ENCODE measurements at places on chromosomes 13 and 19.

GRCh38 chr19:3440082-3440481 is 40.2 kb downstream of the SMIM24 start:
- peak; percentile 40 for DNase-seq

DNA sequence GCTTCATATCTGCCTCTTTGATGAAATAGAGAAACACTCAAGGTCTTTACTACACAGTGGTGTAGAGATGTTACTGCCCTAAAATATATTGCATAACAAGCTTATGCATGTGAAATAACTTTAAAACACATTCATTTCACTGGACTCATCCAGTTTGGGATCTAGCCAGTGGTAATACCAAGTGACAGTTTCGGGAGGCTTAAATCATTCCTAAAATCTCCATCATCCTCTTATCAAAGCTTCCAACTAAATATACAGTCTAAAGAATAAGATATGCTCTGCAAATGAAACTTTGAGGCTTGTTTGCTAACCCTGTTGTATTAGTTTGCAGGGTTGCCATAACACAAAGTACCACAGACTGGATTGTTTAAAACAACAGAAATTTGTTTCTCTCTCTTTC is 52.8 kb downstream of the THSD1 start:
- DNase-seq, result no peak

- no peak for DNase-seq
These were observed 109.0 kb downstream of the STARD13 start for GRCh38 chr13:33176526-33176925.

- no peak for DNase-seq
These were observed 27.5 kb downstream of the VRK3 start for GRCh38 chr19:49997709-49998108.

GRCh38 chr13:96415831-96416385 is 326.0 kb downstream of the HS6ST3 start:
- DNase-seq, result no peak

- no peak for DNase-seq
These were observed 34.4 kb downstream of the MAP4K1 start for GRCh38 chr19:38583219-38583984.

- DNase-seq, result no peak
These were observed 2.7 kb downstream of the SLC27A1 start for GRCh38 chr19:17473041-17473440.

- DNase-seq, result peak; percentile 48
These were observed 62.0 kb downstream of the GPR12 start for GRCh38 chr13:26698392-26699196.

DNA sequence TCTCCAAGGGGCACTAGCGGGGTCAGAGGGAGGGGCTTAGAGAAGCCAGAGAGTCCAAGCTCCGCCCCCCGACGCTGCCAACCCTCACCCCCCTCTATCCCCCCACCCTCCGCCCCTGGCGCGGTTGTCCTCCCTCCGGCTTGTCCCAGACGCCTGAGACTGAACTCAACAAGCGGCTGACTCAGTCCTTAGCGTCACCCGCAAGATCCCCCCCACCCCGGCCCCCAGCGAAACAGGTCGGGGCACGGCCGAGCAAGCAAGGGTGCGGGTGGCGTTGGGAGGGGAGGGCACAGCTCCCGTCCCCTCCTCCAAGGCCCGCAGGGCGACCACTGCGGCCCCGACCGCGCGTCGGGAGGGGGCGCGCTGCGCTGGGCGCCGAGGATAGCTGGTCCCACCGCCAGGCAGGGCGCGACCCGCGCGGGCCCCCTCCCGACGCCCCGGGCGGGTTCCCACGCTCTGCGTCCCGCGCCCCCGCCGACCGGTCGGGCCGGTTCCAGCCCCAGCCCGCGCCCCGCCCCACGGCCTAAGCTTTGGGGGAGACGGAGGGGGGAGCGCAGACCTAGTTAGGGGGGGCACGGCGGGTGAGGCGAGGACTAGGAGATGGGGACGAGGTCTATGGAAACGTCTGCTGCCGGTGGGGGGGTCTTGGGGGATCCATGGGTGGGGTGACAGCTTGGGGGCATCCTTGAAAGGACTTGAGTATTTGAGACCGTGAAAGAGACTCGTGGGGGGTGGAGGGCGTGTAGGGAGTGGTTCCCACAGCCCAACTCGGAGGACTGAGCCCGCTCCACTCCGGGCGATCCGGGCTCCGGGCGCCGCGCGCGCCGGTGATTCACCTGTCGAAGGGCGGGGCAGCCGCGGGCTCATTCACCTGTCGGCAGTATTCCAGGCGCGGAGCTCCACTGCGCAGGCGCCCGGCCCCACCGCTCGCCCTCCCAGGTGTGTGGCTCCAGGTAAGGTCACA is 5.1 kb downstream of the NOTCH3 start:
- no peak for DNase-seq

GRCh38 chr19:1243768-1244692 is 2.5 kb downstream of the ATP5F1D start:
- DNase-seq, result peak; percentile 77

DNA sequence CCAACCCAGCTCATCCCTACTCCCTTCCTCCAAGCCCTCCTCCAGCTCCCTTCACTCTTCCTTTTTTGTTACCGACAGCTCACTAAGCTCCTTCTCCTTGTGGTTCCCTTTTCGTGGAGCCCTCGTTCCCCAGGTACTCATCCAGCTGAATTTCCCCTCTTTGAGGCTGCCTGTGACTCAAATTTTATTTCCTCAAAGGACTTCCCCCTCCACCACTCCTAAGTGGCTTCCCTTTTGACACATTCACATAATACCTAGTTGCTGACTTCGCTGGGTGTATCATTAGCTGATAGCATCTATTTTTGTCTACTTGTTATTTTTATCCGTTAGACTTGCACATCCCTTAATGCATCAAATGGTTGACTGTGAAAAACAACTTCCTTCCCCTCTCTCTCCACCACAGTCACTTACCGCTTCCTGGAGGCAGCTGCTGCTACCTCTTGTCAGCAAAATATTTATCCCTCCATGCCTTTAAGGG is 14.5 kb downstream of the FFAR2 start:
- no peak for DNase-seq

- DNase-seq, result no peak
These were observed 232.6 kb downstream of the UQCRFS1 start for GRCh38 chr19:28980236-28980868.

GRCh38 chr13:73449252-73449651 is 390.4 kb downstream of the KLF5 start:
- no peak for DNase-seq

- no peak for DNase-seq
These were observed 1192.2 kb downstream of the EFNB2 start for GRCh38 chr13:105343134-105343806.

- no peak for DNase-seq
These were observed 469.5 kb downstream of the TSHZ3 start for GRCh38 chr19:30879736-30880135.

GRCh38 chr19:49677231-49677900 is at the start of gene PRMT1:
TSS of gene PRMT1 (plus strand) at chr19:49677271. CDS start at chr19:49677281, 10 bp downstream.
- DNase-seq, result no peak

DNA sequence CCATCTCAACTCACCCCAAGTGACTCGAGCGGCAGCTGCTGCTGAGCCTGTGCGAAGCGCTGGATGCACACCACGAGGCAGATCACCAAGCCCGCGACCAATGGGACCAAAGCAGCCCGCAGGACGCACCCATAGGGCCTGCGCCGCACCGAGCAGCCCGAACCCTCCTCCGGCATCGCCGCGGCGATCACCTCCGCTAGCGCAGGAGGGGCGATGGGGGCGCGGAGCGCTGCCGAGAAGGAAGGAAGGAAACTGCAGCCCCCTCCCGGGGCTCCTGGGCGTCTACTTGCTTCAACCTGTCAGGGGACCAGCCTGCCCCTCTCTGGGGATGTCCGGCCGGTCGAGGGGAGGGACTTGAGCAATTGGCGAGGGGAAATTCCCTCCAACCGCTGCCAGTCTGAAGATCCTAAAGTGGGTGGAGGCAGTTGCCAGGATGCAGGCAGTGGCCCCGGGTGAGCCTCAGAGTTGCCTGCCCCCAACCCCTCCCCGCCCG is at the start of gene CD70:
CD70 (minus strand) TSS at position 324 of the 493 bp plus-strand sequence; CDS start at position 176, 148 bp downstream.
- no peak for DNase-seq

GRCh38 chr13:78497702-78498355 is 105.5 kb downstream of the POU4F1 start:
- no peak for DNase-seq

- DNase-seq, result no peak
These were observed 314.8 kb downstream of the PCDH17 start for GRCh38 chr13:57946361-57946760.

GRCh38 chr13:113420833-113421600 is 32.3 kb downstream of the ADPRHL1 start:
- DNase-seq, result no peak

GRCh38 chr19:13036366-13036976 is 41.2 kb downstream of the NFIX start:
- no peak for DNase-seq

DNA sequence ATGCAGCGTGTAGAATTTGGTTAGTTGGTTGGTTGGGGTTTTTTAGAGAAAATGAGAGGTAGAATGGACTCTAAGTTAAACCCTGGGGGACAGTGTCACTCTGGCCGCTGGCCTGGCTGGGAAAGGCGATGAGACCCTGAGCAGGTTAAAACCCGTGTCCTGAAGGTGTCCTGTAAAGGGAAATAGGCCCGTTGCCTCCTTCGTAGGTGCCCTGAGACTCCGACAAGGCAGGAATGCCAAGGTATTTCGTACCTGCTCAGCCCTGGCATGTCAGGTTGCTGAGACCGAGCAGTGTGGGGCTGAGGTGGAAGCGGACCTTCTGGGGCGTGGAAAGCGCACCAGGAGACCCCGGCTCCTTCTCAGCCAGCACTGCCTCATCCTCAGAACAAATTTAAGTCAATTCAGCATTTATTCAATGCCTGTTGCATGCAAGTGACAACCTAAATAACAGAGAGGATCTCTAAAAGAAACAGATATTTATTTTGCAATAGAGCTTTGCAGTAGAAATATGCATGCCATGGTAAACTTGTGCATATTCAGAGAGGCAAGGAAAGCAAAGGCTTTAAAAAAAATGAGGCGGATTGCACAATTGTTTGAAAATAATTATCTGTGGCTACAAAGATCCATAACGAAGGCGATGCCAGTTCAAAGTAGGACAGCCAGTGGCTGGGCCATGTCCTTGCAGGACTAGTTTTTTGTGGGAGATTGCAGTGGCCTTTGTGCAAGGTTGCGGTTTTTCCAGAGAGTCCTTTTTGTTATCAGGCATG is 1.4 kb upstream of the RAB20 start:
- no peak for DNase-seq

GRCh38 chr13:30341815-30342570 is 34.6 kb upstream of the KATNAL1 start:
- no peak for DNase-seq

DNA sequence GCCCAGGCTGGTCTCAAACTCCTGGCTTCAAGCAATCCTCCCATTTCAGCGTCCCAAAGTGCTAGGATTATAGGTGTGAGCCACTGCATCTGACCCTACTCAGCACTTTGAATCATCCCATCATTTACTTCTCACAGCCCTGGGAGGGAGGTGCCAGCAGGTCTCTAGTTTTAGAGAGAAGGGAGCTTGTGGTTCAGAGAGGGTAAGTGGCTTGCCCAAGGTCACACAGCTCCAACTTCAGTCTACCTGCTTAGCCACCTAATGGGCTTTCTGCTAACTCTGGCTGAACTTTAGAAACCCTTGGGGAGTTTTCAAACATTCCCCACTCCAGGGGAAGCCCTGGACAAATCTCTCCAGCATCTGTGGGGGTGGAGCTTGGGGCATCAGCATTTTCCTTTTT is 18.3 kb downstream of the CACNA1A start:
- DNase-seq, result no peak

- no peak for DNase-seq
These were observed 22.8 kb downstream of the RFX1 start for GRCh38 chr19:13983213-13983889.

DNA sequence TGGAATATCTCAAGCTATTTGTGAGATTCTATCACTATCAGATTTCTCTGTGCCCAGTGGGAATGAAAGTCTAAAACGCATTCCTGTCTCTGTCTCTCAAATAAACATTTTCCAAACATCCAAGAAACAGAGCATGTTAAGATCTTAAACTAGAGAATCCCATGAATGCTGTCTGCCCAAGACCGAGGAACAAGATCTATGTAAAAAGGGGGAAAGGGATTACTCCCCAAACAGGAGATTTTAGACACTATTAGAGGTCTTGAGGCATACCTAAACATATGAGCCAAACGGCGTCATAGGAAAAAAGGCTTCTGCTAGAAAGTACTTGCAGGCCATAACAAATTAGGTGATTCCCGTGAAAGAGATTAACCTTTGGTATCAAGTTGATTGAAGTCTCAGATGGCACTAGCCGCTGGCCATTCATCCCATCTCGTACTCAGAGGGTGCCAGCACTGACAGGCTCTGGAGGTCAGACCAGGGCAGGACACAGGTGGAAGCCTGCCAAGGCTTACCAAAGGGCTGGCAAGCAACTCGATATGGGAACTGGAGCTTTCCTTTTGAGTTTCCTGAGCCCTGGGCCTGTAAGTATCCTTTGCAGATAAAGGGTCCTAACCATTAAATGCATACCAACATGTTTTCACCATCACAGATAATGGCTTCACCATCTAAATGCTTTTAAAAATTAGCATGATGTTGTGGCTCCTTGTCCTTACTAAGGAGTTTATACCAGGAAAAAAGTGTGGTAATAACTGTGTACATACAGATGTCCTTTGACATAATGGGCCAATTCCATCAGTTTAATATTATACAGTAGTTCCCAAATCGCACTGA is 225.2 kb downstream of the FOXO1 start:
- no peak for DNase-seq

- DNase-seq, result no peak
These were observed 11.0 kb downstream of the MEIS3 start for GRCh38 chr19:47408156-47408938.

- DNase-seq, result no peak
These were observed 326.1 kb upstream of the TSHZ3 start for GRCh38 chr19:31675193-31675913.

- no peak for DNase-seq
These were observed 28.5 kb upstream of the RBM26 start for GRCh38 chr13:79434556-79434955.

GRCh38 chr19:6458695-6459261 is 814 bp downstream of the SLC25A23 start:
- DNase-seq, result no peak

- DNase-seq, result no peak
These were observed 26.0 kb downstream of the TBC1D4 start for GRCh38 chr13:75455962-75456361.

DNA sequence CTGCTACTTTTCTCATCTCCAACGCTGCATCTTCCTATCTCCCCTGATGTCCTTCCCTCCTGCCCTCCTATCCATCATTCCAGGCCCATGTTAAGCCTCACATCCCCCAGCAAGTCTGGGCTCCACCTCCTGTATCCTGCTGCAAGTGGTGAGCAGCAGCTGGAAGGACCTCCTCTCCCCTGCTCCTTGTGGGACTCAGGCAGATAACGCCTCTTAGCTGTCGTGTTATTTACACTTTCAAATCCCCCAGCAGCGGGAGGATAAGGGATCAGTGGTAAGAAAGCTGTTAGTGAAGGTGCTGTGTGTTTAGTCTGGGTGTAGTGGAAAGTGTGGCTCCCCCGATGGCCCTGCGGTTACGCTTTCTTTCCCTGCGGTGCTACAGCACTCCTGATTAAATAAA is 211.9 kb downstream of the ZNF536 start:
- DNase-seq, result no peak

GRCh38 chr13:80123945-80124344 is 217.0 kb downstream of the SPRY2 start:
- DNase-seq, result no peak

- DNase-seq, result no peak
These were observed 470.0 kb downstream of the TSHZ3 start for GRCh38 chr19:30879225-30879624.

- no peak for DNase-seq
These were observed 2.4 kb downstream of the SMG9 start for GRCh38 chr19:43752287-43752875.

- DNase-seq, result no peak
These were observed 118.3 kb downstream of the LHFPL6 start for GRCh38 chr13:39484506-39485313.

- no peak for DNase-seq
These were observed 350.5 kb downstream of the GPC6 start for GRCh38 chr13:93577105-93577504.

All from stimulated activated CD4-positive, alpha-beta T cell treated with anti-CD3 and anti-CD28 coated beads, Interleukin-1b, Interleukin-23, amount 100 ng/mL, for 1 hour (primary cell).